ENCODE measurements at places on chromosomes 7 and 10.

DNA sequence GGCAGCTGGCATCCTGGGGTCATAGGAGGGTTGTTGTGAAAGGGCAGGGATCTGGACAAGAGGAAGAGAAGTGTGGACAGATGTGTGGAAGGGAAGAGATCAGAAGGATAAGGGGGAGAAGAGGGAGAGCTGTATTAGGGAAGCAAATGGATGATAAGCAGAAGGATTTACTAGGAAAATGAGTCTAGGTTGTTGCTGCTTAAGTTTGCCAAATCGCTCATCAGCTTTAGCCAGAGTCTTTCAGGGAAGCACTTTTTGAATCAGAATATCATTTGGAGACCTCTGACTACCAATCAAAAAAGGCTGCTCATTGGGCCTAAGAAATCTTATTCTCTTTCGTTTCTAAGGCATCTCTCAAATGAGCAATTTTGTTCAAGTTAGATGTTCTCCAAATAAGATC lies 2.6 kb upstream of the CSGALNACT2 start:
- DNase-seq = no peak

DNA sequence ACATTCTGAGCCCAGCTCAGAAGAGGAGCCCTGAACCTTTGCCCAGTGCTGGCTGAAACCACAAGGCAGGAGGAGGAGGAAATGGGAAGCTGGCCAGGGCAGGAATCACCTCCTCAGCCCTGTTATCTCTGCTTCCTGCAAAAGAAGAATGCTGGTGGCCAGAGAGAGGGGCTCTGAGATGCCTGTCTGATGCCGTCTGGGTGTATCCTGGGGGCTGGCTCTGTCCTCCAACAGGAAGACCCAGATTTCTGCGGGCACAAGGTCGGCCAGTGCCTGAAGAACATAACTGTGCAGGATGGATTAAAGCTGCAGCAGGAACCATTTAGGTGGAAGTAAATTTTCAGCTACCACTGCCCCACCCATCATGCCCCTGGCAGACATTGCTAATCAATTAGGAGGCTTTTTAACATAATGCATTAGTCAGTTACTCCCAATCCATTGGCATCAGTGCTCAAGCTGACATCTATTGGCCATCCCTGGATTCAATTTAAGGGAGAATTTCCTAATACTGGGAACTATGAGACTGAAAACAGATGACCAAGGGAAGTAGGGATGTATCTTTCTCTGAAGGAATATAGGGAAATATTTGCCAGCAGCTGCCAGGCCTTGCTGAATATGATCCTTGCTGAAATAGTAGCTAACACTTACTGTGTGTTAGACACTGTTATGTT lies 67.7 kb downstream of the COL13A1 start:
- DNase-seq = no peak

GRCh38 chr7:52726986-52727385 lies 308.4 kb upstream of the POM121L12 start:
- no peak for DNase-seq

GRCh38 chr10:80462981-80463741 lies 9.1 kb downstream of the TSPAN14 start:
- DNase-seq = no peak
